MCF 10A (cell line): ENCODE measurements at places on chromosomes 4 and X.

GRCh38 chrX:71606536-71607216 lies 11.6 kb downstream of the CXCR3 start:
- no peak for DNase-seq

GRCh38 chrX:122641826-122642225 lies 542.3 kb upstream of the GRIA3 start:
- DNase-seq = no peak

DNA sequence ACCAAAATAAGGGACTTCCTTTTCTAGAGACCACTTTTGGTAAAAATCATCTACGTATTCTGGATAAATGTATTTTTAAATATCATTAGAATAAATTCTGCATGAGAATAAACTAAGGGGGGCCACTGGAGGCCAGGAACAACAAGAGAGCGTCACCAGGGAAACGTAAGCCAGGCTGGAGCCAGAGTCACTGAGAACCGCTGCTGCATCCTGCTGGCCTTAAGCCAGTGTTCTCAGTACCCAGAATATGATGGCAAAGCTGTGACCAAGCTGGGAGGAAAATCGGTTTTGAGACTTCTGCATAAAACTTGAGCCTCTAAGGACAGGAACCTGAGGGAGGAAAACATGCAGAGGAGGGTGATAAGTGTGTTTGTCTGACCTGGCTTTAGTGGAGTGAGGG lies 63.0 kb upstream of the FAM9A start:
- no peak for DNase-seq

DNA sequence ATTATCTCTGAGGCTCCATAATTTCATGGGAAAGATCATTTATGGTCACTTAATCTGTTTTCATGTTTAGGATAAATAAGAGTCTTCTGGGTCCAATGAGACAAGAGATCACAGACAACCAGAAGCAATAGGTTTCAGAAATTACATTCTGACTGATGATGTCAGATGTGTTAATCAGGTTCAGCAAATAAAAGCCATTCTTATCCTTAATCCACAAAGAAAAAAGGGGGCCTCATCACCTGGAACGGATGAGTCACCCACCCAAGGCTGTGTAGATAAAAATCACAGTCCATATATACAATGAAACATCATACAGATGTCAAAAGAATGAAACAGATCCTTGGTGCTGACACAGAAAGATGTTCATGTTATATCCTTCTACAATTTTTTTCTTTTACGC lies 36.6 kb downstream of the SYTL4 start:
- DNase-seq = no peak

DNA sequence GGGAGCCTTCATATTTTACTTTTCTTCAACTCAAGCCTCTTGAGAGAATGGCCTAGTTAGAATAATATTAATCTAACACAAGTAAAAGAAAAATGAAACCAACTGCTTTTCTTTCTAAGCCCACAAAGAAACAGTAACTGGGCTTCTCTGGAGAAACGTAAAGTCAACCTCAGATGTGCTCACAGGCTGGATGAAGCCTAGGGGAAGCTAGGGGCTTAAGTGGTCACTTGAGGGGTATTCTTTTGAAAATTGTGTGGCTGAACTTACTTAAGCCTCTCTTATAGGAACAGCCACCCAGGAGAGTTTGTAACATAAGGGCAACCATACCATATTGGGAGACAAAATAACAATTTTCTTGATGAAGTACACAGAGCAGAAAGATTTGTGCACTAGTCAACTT lies 279.0 kb downstream of the SPRY1 start:
- no peak for DNase-seq

DNA sequence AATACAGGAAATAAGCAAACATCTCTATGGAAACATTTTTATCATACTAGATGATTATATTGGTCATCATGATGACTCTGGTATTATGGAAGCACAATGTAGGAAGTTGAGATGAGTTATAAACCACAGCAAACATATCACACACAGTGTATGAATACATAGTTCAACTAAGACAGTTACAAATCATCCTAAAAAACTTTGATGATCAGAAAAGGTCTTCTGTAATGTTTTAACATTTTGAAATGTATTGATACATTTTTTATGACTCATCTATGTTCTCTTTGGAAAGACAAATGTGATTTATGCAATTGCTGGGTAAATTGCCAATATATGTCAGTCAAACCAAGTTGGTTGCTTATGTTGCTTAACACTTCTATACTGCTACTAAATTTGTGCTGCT lies 4.8 kb downstream of the CXCL3 start:
- DNase-seq = peak; percentile 58

DNA sequence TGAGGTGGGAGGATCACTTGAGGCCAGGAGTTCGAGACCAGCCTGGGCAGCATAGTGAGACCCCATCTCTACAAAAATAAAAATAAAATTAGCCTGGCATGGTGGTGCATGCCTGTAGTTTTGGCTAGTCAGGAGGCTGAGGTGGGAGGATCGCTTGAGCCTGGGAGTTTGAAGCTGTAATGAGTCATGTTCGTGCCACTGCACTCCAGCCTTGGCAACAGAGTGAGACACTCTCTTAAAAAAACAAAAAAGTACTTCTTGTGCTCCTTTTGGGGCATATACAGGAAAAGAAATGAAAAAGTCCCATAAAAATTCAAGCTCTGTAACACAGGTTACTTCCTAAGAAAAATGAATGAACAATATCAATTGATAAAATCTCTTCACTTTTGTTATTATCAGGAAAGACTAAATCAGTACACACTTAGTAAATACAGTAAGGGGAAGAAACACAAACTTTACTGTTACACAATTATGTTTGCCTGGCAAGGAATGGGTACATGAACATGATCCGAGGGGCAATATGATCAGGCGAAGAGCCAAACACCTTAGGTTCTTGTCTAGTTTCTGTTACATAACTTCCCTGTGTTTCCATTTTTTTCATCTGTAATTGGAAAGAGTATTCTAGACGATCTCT lies 46.9 kb downstream of the CCDC158 start:
- DNase-seq = peak; percentile 84

DNA sequence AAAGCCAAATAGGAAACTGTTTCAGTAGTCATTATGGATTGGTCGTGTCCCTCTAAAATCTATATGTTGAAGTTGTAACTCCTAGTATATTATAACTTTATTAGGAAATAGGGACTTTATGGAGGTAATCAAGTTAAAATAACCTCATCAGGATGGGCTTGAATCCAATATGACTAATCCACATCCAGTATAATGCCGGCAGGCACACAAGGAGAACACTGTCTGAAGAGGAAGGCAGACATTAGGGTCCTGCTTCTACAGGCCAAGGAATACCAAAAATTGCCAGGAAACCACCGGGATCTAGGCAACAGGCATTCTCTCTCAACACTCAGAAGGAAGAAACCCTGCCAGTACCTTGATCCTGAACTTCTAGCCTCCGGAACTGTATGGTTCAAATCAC lies 130.3 kb downstream of the ATP10D start:
- peak; percentile 20 for DNase-seq

DNA sequence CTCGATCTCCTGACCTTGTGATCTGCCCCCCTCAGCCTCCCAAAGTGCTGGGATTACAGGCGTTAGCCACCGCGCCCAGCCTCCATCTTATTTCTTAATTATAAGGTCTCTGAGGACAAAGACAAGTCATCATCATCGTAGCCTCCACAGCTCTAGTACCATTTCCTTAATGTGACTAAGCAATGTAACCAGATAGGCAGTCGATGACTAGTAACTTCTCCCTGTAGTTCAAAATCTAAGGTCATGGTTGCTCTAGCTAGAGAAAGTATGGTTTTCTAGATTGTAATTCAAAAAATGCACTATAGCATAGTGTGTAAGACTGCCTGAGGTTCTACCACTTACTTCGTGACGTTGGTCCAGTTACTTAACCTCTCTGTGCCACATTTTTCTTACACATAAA lies 6.9 kb downstream of the SLC39A8 start:
- no peak for DNase-seq

DNA sequence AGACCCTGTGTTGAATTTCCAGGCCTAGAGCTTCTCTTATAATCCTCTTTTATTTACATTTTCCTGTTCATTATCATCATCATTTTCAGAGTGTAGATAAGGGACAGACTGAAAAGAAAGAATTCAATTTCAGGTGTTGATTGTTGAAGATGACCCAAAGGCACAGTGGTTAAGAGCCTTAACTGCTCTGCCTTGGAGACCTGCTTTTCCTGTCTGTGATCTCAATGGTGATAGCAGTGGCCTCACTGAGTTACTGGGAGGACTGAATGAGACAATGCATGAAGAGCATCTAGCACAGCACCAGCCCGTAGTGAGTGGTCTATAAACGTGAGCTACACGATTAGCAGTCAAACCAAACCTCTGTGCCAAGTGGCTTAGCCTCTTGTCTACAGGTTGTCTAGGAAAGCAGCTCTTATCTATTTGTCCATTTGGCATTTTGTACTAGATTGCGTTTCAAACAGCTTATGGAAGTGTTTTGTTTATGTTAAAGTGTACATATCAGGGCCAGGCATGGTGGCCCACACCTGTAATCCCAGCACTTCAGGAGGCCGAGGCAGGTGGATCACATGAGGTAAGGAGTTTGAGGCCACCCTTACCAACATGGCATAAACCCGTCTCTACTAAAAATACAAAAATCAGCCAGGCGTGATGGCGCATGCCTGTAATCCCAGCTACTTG lies 41.5 kb downstream of the SETD7 start:
- no peak for DNase-seq

- no peak for DNase-seq
Measured at GRCh38 chrX:11965436-11965835, 172.8 kb upstream of the FRMPD4 start.

DNA sequence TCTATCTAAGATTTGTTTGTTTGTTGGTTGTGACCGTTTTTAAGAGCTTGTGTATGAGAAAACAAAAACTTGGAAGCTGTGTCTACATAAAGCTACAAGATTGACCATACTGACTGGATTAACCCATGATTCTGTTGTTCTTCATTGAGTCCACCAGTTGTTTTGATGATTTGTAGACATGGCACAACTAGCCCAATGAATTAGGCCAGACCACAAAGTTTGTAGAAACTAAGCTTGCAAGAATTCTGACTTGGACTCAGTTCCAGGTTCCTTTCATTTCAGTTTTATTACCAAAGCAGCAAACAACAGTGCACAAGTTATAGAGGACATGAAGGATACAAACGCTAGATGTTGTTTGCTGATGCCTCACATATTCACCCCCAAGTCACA lies 119.3 kb downstream of the RASGEF1B start:
- no peak for DNase-seq

DNA sequence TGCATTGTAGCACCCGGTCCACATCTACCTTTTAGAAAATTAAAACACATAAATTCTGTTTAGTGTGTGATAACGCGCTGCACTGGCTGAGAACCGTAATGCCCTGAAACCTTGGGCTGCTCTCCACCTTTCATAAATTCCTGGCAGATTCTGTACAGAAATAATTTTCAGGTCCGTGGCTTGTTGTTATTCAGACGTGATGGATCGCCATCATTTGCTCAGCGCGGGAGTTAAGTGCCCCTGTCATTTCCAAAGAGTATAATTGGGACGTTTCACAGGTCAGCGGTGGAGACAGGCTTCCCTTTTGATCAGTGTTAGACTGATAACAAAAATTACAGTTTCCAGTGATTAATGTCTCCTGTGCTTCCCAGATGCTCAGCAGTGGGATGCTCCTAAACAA lies 16.5 kb downstream of the UVSSA start:
- DNase-seq = no peak

DNA sequence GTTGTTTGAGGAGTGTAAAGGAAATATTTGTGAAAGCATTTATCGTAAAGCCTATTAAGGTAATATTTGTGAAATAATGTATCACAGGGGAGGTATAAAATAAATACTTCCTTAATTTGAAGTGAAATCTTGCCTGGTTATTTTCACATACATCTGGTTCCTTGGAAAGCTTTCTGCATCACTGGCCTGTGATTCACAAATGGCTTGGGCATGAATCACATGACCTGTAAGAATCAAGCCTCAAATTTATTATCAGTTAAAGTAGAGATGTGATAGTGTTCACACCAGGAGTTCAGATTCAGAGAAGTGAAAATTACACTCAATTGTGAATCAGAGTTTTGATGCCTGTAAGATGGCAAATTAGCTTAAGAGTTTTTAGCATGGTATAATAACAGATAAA lies 1911.4 kb downstream of the STIM2 start:
- DNase-seq = peak; percentile 9

DNA sequence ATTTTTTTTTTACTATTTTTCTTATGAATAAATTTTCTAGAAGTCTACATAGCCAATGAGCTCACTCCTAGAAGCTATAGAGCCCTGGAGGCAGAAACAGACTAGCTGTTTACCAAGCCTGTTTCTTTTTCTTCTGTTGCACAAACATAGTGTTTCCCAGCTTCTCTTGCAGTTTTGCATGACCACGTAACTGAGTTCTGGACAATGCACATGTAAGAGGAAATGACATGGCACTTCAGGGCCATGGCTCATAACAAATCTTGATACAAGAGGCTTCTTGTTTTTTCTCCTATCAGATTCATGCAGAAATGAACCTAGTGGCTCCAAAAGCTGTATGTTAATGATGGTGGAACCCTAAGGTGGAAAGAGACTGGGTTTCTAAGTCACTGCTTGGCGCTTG lies 127.4 kb downstream of the ZNF330 start:
- DNase-seq = peak; percentile 46

- no peak for DNase-seq
Measured at GRCh38 chrX:6708041-6708440, 173.1 kb upstream of the VCX3A start.

DNA sequence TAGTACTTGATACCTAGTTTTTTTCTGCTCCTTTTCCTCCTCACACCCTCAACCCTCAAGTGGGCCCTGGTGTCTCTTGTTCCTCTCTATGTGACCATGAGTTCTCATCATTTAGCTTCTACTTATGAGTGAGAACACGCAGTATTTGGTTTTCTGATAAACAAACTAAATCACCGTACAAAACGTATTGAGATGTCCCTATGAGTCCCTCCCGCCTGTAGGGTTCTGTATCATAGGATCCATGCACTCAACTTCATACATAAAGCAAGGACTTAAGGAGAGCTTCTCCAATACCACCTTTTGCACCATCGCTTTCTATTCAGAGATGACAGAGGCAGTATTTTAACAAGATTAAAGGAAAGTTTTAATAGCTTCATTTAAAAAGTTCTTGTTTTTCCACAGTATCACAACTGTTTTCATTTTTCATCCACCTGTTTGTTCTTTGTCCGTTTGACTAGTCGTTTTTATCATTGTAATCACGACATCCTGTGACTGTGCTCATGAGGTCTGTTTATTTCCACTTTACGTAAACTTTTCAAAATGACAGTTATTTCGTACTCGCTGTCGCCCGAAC lies 457 bp upstream of the RAB9A start:
- DNase-seq = no peak

DNA sequence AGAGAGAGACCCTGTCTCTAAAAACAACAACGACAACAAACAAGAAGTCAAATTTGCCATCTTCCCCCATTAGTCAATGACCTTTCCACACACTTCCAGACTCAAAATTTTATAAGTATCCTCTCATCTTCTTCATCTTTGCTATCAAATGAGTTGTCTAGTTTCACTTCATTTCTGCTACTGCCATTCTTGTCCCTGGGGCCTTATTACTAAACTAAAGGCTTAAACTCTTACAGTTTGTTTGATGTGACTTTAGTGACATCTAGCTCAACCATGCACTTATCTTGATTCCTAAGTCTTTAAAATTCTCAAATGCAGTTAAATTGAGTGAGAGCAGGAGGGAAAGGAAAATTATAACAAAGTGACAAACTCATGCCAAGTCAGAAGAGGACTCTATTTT lies 271.8 kb upstream of the GK2 start:
- DNase-seq = no peak
